Activated T-cell treated with anti-CD3 and anti-CD28 coated beads, Interleukin-2, amount 50 U/mL, for 4 hours (primary cell): ENCODE measurements at places on chromosomes 13 and 19.

GRCh38 chr19:1923319-1923718 is 17.7 kb upstream of the CSNK1G2 start:
- DNase-seq = peak; percentile 41

GRCh38 chr13:34671137-34671536 is 270.9 kb upstream of the NBEA start:
- no peak for DNase-seq

- no peak for DNase-seq
These were observed 7.9 kb downstream of the VASP start for GRCh38 chr19:45515081-45515624.

- DNase-seq = no peak
These were observed 27.0 kb downstream of the OXGR1 start for GRCh38 chr13:96967248-96967745.

- DNase-seq = peak; percentile 50
These were observed 48.6 kb upstream of the GTF3A start for GRCh38 chr13:27375686-27376326.

- DNase-seq = peak; percentile 38
These were observed 2.6 kb downstream of the BBC3 start for GRCh38 chr19:47228168-47228936.

DNA sequence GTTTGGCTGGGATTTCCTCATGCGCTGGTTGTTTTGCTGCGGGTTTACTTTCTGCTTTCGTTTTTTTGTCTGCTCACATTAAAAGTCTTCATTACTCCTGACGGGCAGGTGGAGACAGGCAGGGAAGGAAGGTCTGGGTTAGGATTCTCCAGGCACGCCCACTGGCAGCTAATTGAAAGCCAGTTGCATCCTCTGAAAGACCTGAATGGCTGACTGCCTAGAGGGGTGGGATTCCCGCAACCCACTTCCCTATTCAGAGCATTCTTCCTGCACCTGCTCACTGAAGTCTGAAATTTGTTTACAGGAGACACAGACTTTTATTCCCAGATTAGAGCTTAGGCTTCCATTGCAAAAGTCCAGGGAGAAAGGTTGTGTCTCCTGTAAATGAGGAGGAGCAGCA is 172.0 kb downstream of the UQCRFS1 start:
- DNase-seq = no peak

- DNase-seq = no peak
These were observed 10.2 kb downstream of the VSIG10L start for GRCh38 chr19:51331716-51332115.

- no peak for DNase-seq
These were observed 27.1 kb downstream of the PIBF1 start for GRCh38 chr13:72808917-72809500.

DNA sequence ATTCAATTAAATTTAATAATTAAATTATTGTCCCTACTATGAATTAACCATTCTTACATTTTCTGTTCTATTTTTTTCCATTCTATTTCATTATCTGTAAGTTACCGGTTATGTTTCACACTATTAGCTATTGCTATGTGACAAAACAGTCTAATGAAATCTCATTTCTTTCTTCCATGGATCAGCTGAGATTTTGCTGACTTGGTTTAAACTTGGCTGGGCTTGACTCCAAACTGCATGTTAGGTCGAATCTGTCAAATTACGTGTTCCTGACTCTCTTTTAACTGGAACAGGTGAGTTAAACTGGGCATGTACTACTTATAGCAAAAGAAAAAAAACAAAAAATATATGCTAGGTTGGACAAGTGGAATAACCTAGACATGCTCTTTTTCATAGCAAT is 1464.4 kb downstream of the OLFM4 start:
- DNase-seq = no peak

DNA sequence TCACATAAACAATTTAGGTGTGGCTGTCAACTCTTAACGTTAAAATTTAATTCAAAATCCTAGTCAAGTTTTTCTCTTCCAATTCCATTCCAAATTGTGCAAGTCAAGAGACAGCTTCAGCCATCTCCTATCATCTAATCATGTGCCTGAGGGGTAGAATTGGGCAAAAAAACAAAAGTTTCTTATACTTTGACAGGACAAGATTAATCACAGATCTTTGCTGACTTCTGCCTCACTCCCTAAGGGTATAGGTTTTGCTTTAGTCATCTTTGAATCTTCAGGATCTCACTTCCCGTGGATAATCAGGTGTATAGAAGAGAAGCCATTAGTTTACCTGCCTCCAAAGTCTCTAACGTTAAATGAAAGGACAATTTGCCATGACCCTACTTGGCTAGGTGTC is 24.6 kb downstream of the RNF17 start:
- DNase-seq = no peak

- peak; percentile 57 for DNase-seq
These were observed 5.9 kb downstream of the BORCS8 start for GRCh38 chr19:19185853-19186740.

GRCh38 chr13:71808708-71809107 is 58.3 kb downstream of the DACH1 start:
- DNase-seq = no peak

DNA sequence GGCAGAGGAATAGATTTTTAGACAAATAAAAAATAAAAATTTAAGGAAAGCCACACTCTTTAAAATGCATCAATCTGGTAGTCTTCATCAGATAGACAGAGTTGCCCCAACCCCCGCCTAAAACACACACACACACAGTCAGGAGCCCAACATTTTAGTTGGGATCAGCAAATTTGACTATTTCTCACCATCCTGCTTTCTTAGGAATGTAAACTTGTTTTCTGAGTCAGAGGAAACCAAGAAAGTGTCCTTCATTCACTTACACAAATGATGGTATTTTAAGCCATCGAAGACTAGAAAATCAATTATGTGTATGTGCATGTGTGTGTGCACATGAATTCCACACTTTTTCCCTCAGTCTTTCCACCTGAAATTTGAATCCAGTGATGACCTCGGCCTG is 1657.5 kb downstream of the SLITRK1 start:
- no peak for DNase-seq

GRCh38 chr13:36323408-36323807 is 22.8 kb downstream of the SPART start:
- DNase-seq = no peak

GRCh38 chr19:41424335-41425173 is 2.6 kb downstream of the B3GNT8 start:
- DNase-seq = no peak

- DNase-seq = peak; percentile 82
These were observed 16.0 kb upstream of the ERCC1 start for GRCh38 chr19:45439569-45440258.

GRCh38 chr13:88526853-88527215 is 855.7 kb downstream of the SLITRK5 start:
- DNase-seq = no peak

GRCh38 chr13:78409172-78409571 is 194.2 kb downstream of the POU4F1 start:
- no peak for DNase-seq

DNA sequence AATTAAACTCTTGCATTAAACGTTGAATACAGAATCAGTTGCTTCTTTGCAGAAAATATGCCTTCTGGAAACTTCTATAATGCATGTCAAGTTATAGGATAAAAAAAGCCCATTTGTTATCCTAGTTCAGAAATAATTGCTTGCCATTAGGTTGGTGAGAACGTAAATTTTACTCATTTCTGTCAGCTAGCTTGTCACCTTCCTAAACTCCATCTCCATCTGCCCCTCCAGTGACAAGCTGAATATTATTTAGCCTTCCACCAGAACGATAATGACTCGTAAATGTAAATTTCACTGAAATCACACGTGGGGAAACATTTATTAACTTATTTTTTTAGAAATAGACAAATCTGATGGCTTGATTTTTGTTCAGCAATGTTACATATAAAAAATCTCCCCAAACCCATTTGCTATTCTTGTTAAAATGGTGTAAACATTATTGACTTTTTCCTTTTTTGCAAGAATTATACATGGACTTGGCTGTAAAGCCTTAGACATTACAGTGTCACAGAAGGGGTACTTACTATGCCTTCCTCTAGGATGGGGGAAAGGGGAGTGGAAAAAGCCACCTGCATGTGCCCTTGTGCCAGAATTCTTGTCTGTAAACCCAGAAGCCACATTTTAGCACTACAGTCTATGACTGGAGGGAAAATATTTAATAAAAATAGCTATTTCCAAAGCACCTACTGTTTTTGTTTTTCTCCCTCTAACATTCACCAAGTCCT is 326.8 kb downstream of the OXGR1 start:
- DNase-seq = no peak

- DNase-seq = no peak
These were observed 1624.1 kb upstream of the PRR20A start for GRCh38 chr13:55516610-55517009.

DNA sequence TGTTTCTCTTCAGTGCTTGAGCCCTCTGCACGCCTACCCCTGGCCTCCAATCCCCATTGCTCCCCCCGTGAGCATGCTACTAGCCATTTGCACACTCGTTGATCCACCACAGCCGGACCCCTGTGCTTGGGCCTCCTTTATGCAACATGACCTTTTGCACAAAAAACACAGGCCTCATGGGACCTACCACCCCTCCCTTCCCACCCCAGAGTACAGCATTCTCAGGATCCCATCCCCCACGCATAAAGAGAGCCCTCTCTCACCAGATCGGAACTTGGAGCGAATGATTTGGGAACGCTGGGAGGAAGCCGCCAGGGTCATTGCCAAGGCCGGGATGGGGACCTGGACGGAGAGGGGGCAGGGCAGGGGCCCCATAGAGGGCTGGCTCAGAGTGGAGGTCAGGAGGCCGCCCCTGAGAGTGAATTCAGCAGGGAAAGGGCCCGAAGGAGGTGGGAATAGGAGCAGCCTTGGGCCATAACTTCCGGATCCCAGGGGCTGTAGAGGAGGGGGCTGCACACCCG is 754 bp downstream of the MAMSTR start:
- no peak for DNase-seq

GRCh38 chr13:42056146-42056545 is 7.7 kb downstream of the DGKH start:
- no peak for DNase-seq

DNA sequence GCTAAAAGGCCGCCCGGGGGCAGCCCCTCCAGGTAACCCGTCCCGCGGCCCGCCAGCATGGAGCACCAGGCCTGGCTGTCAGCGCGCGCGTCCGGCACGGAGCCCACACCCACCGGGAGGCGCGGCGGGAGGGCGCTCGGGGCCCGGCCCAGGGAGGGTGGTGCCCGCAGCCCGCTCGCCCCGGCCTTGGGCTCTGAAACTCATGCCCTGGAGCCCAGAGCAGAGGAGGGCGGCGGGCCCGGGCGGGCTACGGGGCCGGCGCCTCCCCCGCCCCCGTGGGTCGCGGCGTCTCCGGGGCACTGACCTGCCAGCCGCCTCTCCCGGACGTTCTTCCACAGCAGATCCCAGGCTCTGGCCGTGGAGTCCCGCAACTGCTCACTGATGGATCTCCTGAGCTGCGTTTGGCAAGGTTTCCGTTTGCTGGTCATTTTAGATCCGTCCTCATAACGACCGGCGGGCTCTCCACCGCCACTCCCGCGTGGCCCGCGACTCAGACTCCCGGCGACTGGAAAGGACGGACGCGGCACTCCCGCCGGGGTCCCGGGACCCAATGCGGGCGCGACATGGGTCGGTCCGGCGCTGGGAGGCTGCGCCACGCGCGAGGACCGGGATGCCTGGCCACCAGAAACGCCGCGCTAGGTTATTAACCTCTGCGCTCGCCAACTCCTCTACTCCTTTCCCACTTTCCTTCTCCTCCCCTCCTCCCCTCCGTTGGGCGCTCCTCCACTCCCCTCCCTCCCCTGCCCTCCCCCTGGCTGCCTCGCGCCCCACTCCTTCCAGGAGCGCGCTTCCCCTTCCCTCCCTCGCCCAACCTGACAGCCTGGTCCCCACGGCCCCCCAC is 64.7 kb upstream of the STARD13 start:
- no peak for DNase-seq

- DNase-seq = no peak
These were observed 199.0 kb downstream of the SLC7A1 start for GRCh38 chr13:29396446-29396845.

GRCh38 chr19:17975032-17975431 is 8.1 kb downstream of the KCNN1 start:
- DNase-seq = no peak

DNA sequence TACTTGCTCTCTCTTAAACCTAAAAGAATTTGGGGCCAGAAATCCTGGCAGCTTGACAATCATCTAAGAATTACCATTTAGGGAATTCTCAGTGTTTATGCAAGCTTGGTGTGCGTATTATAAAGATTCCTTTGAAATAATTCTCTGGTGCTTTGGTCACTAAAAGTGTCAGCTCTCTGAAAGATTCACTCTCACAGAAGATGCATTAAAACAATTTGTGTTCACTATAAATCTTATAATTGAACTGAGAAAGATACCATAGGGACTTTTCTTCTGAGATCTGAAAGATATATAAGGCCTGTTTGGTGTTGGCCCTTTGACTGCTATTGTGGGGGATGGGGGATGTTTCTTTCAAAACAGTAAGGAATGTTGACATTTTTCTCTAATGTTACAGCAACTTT is 27.3 kb downstream of the EPSTI1 start:
- DNase-seq = no peak

GRCh38 chr13:37741536-37741935 is 128.0 kb downstream of the TRPC4 start:
- no peak for DNase-seq

DNA sequence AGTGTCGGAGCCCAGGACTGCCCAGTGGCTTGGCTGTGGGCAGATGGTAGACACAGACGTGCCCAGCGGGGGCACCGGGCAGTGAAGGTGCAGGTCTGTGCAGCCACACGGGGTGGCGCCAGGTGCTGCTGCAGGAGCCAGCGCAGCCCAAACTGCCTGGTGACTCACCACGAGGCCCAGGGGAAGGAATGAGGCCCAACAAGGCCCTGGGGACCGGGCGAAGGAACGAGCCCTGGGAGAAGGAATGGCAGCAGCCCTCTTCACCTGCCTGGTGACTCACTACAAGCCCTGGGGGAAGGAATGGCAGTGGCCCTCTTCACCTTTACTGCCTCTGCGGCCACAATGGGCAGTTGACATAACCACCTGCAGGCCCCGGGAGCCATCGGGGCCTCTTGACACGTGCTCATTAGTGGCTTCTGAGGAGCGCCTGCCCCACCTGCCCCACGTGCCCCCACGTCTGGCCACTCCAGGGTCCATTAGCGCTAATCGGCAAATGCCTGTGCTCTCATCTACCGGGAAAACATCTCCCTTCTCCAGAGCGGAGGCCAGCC is 9.3 kb downstream of the MED16 start:
- no peak for DNase-seq
